C1 segment of cervical spinal cord (tissue), 14 donors: ENCODE measurements at places on chromosomes 16 and 17.
A peak's percentile ranks its signal among the peaks of the same experiment; 100 is the strongest.

GRCh38 chr16:50881331-50881830 is 139.5 kb downstream of the CYLD start:
- no peak for DNase-seq

GRCh38 chr16:24773771-24774427 is 44.4 kb downstream of the TNRC6A start:
- DNase-seq, result no peak

DNA sequence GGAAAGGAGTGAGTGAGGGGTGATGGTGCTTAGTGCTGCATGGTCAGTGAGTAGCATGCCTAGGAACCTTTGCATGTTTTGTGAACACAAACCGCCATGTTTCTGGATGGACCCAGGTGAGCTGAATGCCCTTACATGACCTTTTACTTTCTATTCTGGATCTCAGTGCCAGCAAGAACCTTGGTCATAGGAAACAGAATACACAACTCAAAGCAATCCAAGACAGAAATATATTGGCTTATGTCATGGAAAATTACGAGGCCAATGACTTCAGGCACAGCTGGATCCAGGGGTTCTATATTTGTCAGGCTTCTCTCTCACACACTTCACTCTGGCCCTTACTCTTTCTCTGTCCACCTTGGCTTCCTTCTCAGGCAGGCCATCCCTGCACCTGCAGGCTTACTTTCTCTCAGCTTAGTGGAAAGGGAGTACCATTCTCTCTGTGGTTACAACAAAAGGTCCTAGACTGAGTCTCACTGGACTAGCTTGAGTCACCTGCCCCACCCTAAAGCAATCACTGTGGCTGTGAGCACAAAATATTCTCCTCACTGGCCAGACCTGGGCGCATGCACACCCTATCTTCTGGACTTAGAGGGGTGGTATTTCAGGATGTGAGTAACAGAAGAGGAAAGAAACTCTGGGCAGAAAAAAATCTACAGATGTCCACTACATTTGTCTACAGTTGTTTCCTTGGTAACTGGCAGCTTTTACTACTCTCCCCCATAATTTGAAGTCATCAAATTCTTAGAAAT is 20.4 kb upstream of the CPNE2 start:
- DNase-seq, result no peak

DNA sequence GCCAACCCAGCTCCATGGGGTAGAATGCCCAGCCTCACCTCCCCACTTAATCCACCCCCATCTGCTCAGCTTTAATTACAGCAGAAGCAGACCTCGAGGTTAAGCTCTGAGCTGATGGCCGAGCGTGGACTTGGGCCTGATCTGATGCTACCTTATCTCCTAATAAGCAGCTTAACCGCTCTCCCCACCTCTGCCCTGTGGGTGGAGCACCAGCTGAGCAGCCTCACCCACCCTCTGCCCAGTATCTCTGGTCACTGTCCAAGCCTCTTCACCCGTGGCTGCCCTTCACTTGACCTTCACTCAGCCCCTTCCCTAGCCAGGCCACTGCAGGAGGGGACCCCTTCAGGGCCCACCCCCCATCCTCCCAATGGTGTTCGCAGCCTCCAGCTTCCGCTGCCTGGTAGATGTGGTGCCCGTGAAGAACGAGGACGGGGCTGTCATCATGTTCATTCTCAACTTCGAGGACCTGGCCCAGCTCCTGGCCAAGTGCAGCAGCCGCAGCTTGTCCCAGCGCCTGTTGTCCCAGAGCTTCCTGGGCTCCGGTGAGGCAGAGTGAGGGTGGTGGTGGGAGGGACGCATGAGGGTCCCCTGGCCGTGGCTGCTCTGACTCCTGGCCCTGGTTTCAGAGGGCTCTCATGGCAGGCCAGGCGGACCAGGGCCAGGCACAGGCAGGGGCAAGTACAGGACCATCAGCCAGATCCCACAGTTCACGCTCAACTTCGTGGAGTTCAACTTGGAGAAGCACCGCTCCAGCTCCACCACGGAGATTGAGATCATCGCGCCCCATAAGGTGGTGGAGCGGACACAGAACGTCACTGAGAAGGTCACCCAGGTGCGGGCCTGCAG is 6.8 kb downstream of the KCNH6 start:
- DNase-seq, result no peak

GRCh38 chr16:80066805-80067580 is 466.5 kb upstream of the MAF start:
- DNase-seq, result no peak

DNA sequence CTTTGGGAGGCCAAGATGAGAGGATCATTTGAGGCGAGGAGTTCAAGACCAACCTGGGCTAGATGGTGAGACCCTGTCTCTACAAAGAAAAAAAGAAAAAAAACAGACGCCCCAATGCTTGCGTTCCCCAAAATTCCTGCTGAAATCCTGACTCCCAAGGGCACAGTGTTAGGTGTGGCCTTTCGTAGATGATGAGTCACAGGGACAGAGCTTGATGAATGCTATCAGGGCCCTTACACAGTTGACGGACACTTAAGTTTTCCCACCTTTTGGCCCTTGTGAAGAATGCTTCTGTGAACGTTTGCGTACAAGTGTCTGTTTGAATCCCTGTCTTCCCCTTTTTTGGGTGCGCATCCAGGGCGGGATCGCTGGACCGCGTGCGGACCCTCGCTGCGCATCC is 16.5 kb upstream of the ZNF750 start:
- DNase-seq, result no peak

- DNase-seq, result no peak
These were observed 17.4 kb downstream of the ARHGAP27 start for GRCh38 chr17:45414990-45415881.

GRCh38 chr16:89507214-89507833 is 879 bp upstream of the SPG7 start:
- DNase-seq, result no peak

GRCh38 chr17:74431568-74432423 is at the start of gene GPRC5C:
Gene GPRC5C, plus strand, starts transcription at chr17:74432088. Its CDS starts 7,689 bp downstream, at chr17:74439777.
- no peak for DNase-seq

DNA sequence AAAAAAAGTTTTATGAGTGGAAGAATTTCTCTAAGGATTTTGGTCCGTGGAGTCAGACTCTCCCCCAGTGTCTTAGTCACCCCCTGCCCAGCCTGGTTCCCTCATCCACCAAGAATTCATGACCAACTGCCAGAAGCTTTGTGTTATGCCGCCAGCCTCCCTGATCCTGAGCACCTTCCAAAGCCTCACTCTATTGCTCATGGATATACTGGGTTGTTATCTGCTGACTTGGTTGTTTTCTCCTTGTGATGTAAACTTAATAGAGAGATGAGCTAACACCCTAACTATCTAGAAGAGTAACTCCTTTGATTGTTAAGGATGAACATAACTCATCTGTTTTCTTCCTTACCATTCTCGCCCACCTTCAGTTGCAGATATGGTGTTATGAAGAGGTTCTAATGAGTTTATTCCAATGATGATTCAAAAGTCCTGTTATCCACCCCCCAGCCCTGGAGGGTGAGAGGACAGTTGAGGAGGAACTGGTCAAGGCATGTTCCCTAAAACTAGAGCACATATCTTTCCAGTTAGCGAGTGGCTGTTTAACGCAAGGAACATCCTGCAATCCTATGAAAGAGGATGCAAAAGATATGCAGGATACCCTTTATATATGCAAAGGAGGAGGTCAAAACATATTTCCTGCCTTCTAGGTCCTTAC is 1.5 kb upstream of the PSMD3 start:
- no peak for DNase-seq

DNA sequence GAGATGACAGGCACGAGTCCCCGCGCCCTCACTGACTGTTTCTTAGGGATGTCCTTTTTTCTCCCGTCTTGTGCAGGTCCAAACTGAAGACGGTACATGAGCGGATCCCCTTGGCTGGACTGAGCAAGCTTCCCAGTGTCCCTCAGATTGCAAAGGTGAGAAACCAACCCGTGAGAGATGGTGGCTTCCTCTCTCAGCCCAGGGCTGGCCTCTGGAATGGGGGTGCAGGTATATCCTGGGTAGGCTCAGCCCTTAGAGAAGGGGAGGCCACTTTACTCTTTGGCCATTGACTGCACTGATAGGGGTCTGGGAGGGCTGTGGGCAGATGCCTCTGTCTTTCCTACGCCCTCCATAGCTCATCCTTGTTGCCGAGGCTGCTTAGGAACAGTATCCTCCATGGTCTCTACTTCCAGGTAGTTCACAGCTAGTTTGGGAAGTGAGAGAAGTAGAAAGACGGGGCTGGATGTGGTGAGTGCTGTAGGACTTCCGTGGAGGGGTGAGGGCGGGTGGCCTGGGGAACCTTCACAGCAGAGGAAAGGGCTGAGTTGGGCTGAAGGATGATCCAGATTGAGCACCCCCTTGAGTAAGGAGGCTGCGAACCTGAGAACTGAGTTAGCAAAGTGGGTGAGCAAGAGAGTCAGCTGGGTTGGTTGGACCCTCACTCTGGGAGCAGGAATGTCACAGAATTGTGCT is 83.0 kb downstream of the OR1D5 start:
- no peak for DNase-seq

DNA sequence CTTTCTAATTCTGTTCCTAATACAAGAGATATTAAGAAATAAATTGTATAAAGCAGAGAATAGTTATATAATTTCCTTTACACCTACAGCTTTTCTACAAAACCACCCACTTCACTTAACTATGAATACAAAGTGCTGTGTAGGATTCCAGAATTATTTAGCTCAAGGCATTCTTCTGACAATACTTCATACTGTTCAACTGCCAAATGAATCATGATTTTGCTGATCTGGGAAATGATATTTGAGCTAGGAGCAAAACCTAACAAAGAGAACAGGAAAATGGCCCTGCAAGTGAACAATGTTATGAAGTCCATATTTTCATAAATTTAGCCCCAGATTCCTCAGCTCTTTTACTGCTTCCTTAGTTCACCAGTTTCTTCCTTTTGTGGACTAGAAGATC is 12.9 kb downstream of the BBS2 start:
- no peak for DNase-seq

DNA sequence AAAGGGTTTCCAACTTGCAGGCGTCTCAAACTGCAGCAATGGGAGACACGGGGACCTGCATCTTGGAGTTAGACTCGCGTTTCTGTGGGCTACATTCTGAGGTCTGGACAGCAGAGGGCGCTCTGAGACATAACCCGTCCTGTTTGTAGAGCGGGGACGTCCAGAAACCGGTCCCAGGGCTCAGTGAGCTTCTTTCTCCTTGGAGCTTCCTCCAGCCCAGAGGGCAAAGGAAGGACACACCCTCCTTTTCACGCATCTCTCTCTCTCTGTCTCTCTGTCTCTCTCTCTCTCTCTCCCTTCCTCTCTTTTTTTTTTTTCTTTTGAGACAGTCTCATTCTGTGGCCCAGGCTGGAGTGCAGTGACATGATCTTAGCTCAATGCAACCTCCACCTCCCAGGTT is 19.8 kb downstream of the COX4I1 start:
- peak; percentile 19 for DNase-seq

DNA sequence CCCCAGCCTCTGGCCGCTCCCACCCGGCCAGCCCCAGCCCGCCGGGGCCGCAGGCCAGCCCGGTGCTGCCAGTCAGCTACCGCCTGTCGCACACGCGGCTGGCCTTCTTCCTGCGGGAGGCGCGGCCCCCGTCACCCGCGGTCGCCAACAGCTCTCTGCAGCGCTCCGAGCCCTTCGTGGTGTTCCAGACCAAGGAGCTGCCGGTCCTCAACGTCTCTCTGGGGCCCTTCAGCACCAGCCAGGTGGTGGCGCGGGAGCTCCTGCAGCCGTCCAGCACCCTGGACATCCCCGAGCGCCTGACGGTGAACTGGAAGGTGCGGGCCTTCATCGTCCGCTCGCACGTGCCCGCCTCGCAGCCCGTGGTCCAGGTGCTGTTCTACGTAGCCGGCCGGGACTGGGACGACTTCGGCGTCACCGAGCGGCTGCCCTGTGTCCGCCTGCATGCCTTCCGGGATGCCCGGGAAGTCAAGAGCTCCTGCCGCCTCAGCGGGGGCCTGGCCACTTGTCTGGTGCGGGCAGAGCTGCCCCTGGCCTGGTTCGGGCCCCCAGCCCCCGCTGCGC is 46.8 kb downstream of the TMEM132E start:
- DNase-seq, result no peak

GRCh38 chr16:89709166-89709565 is 7.7 kb upstream of the SPATA2L start:
- DNase-seq, result no peak

DNA sequence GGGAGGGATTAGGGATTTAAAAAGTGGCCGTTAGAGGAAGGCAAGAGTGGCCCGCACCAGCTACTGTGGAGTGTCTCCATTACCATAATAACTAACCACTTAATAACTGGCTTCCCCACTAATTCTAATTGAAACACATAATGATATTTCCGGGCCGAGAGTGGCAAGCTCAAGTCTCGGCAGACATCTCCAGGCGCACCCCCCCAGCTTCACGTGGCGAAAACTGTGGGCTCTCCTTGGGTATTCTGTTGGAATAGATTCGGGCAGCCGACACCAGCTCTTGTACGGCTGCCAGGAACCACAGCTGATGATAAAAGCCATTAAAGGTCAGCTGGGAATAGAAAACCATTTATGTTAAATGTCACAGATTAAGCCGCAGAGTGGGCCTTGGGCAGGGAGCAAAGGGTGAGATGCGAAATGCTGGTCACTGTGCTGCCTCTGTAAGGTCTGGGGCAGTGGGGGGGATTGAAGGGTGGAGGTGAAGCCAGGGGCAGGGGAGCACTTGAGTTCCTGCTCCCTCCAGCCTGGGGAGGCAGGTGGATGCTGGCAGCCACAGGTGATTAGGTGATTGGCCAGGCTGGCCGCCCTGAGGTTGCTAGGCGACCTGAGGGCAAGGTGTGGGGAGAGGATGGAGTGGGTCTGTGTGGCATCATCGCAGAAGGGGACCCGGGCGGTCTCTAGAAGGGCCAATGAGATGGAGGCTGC is 115.6 kb upstream of the SDK2 start:
- no peak for DNase-seq

- no peak for DNase-seq
These were observed 1.5 kb downstream of the GAS7 start for GRCh38 chr17:10196941-10197340.

DNA sequence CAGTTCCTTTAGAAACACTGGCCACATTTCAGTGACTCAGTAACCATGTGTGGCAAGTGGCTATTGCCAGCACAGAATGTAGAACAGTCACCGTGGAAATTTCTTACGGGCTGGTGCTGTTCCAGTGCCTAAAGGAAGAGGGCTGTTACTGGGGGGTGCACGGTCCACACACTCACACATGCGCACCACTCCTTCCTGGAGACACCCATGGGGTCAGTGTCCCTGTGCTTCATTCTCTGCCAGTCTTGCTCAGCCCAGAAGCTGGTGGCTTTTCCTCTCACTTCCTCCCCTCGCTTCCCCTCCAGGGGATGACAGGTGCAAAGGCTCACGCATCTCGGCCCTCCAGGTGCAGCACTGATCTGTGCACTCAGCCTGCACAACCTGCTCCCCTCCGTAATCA is 115.6 kb downstream of the CCDC182 start:
- DNase-seq, result no peak

- no peak for DNase-seq
These were observed 19.1 kb downstream of the ZNRF1 start for GRCh38 chr16:75017670-75018525.
